ENCODE measurements at places on chromosomes 5 and 9. TPM values are rescaled to one million over a fixed set of nuclear protein-coding genes. Genes with fewer than 3 reads are reported as not detected.

The IL7R gene
- polyA plus RNA-seq = 36.5 TPM

The PDLIM7 gene
- polyA plus RNA-seq = 268 TPM

DNA sequence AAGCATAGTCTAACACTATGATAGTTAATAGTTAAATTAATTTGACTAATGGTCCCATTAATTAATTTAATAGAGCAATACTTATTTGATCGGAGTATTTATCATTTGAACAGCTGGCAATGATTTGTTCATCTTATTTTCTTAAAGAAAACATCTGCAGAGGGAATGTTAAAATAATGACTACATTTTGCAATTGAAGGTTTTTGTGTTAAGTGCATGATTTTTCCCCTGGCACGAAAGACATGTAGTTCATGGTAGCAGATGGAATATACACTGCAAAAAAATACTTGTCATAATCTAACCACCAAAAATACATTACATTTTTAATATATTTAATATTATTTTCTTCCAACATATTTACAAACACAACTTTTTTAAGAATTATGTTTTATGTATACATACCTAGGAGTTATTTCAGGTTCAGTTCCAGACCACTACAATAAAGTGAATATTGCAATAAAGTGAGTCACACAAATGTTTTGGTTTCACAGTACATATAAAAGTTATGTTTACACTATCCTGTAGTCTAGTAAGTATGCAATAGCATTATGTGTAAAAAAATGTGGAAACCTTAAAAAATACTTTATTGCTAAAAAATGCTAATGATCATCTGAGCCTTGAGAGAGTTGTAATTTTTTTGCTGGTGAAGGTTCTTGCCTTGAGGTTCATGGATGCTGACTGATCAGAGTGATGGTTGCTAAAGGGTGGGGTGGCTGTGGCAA lies 292.6 kb upstream of the DAB2 start:
- no peak for DNase-seq

- no peak for DNase-seq
Measured at GRCh38 chr9:503881-504852, 289.5 kb downstream of the DOCK8 start.

GRCh38 chr5:176781054-176781375 lies 29.3 kb upstream of the UNC5A start:
- no peak for DNase-seq

- DNase-seq = no peak
Measured at GRCh38 chr5:55742778-55743177, 4.9 kb downstream of the DDX4 start.

- DNase-seq = no peak
Measured at GRCh38 chr5:150522504-150523414, 14.8 kb downstream of the NDST1 start.

- DNase-seq = no peak
Measured at GRCh38 chr9:129556491-129557191, 64.3 kb downstream of the C9orf50 start.
